ENCODE measurements at places on chromosomes 3 and 15.
A peak's percentile ranks its signal among the peaks of the same experiment; 100 is the strongest.

DNA sequence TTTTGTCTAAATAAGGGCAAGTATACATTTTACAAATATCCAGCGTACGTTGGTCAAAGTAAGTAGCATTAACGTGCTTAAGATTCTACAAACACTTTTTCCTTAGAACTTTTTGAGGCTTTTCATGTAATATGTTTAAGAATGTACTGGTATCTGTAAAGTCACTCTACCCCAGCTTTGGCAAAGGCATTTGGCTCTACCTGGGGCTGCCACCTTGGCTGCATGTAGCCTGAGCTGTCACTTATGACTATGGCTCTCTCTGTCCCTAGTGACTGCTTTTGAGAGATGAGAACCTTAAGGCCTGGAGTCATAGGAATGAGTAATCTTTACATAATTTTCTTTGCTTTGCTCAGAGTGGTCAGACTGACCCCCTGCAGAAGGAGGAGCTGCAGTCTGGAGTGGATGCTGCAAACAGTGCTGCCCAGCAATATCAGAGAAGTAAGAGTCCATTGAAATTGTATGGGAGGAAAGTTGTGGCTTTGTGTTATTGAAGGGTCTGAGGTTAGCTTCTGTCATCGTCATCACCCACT is 61.2 kb downstream of the IQGAP1 start:
- DNase-seq = no peak

GRCh38 chr3:44885618-44886017 is 11.2 kb downstream of the TGM4 start:
- DNase-seq = no peak

DNA sequence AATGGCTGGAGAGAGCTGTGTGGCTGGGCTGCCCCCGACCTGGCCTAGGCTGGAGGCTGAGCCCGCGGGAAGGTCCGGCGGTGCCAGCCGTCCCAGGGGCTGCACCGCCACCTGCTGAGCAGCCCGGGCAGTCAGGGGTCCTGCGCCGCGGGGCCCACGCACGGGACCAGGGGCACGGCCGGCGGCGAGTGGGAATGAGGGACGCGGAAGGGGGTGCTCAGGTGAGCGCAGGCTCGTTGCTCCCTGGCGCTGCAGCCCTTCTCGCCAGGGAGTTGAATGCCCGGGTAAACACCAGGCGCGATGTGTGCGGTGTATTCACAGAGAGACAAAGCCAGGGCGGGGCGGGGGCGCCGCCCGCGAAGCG is 666 bp upstream of the SEMA3F start:
- no peak for DNase-seq

DNA sequence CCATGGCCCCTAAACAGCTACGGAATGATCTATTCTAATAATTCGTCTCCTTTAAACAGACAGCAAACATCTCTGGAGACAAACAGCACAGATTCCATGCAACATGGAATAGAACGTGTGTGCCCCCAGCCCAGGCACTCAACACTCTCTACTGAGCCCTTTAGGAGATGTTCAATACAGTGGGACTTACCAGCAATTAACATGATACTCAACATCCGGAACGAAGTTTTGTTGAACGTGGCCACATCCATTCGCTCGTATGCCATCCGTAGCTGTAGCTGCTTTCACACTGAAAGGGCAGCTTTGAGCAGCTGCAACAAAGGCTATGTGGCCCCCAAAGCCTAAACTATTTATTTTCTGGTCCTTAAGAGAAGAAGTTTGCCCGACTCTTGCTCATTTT is 3.5 kb downstream of the ADAMTS17 start:
- no peak for DNase-seq

GRCh38 chr3:55559500-55560423 is 72.7 kb upstream of the WNT5A start:
- DNase-seq = no peak

- DNase-seq = no peak
These were observed 7.3 kb downstream of the PRR23E start for GRCh38 chr3:127200086-127200691.

DNA sequence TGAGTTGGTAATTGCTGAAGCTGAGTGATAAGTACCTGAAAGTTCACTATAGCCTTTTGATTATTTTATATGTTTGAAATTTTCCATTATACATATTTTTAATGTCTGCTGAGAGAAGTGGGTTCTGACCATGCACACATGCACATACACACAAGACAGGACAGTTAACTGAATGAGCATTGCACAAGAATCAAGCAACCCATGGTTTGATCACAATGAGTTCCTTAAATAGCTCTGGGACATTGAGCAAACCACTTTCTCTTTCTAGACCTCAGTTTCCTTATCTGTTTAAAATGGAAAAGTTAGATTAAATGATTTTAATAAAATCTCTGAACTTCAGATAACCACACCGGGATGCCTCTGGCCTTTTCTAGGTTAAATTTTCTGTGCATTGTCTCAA is 26.7 kb downstream of the SNTN start:
- no peak for DNase-seq

DNA sequence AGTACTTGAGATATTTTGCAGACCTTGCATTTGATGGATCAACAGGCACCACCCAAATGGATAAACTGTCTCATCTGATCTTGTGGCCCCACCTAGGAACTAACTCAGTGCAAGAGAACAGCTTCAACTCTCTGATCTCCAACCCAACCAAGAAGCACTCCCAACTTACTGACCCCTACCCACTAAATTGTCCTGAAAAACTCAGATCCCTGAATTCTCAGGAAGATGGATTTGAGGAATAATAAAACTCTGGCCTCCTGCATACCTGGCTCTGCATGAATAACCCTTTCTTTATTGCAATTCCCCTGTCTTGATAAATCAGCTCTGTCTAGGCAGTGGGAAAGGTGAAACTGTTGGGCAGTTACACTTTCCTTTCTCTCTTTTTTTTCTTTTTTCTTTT is 247.9 kb downstream of the ZPLD1 start:
- no peak for DNase-seq

DNA sequence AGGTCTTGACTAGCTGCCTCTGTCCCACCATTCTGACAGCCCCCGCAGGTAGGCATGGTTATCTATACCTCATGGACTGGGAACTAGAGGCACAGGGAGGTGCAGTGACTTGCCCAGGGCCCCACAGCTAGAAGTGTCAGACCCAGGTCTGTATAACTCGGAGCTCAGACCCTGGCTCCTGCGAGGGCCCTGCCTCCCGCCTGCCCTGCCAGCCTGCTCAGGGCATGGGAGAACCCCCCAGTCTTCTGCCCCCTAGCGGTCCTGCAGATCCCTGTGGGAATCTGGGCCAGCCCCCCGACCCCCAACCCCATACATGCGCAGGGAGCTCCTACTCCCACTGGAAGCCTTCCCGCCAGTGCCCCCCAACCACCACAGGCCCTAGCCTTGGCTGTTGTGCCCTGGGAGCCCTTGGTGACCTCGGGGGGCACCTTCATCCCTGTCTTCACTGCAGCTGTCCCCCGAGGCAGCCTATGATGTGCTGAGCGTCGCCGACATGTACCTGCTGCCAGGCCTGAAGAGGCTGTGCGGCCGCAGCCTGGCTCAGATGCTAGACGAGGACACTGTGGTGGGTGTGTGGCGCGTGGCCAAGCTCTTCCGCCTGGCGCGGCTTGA is 6.9 kb downstream of the ABTB1 start:
- no peak for DNase-seq

DNA sequence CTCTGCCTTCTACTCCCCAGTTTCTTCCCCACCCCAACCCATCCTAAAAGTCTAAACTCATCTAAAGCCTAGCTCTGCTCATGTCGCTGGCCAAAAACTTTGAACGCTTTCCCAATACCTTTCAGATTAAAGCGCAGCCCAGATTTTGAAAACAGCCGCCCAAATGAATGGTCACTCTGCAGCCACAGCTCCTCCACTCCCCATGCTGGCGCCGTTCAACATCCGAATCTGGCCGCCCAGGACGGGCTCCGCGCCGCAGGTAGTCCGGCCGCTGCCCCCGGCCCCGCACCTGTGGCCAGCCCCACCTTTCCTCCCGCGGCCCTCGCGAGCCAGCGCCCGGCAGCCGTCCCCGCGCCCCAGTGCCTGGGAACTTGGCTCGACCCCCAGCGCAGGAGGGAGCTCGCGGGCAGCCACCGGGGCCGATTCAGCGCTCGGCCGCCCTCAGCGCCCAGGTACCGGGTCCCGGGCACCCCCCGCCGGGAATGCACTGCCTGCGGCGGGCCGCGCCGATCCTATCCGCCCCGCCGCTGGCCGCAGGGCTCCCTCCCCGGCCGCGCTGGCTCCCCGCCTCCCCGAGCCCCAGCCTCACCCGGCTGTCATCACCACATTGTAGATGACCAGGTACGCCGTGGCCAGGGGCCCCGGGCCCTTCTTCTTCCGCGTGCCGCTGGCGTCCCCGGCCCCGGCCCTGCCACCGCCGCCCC is 417 bp downstream of the HACD2 start:
- peak; percentile 16 for DNase-seq

- no peak for DNase-seq
These were observed 4.5 kb upstream of the PRKAR2A start for GRCh38 chr3:48852151-48852550.

DNA sequence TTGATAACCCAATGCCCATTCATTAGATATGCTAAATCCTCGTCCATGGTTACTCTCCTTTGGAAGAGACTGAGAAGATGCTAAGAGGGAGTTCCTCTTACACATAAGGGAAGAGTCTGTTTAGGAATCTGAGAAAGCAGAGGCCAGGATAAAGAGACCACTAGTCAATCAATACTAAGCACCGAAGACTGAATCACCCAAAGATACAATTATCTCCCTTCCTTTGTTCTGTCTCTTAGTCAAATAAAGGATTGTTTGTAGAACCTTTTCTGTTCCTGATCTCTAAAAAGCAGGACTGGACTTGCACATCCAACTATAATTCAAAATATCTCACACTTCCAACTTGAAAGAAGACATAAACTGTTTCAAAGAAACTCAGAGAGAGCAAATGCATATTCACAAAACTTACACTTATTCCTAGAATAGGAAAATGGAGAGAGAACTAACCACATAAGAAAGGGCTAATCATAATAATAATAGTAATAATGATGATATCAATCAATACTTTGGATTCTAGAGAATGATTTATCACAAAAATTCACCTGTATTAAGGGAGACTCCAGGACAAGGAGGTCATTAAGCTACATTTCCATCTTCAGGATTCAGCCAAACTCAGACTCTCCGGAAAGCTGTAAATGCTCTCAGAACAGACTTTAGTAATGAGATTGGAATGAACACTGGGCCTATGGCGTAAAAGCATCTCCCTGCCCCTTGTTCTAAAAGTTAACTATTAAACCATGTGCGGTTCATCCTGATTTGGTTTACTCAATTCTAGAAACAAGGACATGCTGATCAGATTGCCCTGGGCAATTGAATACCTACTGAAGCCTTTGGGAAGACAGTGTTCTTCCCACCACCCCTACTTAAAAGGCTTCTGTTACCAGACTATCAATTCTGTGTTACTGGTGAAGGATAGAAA is 401.5 kb downstream of the ZBTB20 start:
- DNase-seq = no peak

- DNase-seq = no peak
These were observed 90.2 kb downstream of the ARNT2 start for GRCh38 chr15:80494351-80494751.

- no peak for DNase-seq
These were observed 15.5 kb downstream of the ZDHHC3 start for GRCh38 chr3:44960387-44961026.

- DNase-seq = no peak
These were observed 93.7 kb downstream of the CACNA1D start for GRCh38 chr3:53588122-53588521.

GRCh38 chr3:144463911-144464310 is 492.3 kb downstream of the DIPK2A start:
- DNase-seq = no peak

- DNase-seq = no peak
These were observed 102.1 kb downstream of the LINGO1 start for GRCh38 chr15:77530576-77530975.

- DNase-seq = no peak
These were observed 1.9 kb downstream of the RUBCN start for GRCh38 chr3:197734667-197735318.

DNA sequence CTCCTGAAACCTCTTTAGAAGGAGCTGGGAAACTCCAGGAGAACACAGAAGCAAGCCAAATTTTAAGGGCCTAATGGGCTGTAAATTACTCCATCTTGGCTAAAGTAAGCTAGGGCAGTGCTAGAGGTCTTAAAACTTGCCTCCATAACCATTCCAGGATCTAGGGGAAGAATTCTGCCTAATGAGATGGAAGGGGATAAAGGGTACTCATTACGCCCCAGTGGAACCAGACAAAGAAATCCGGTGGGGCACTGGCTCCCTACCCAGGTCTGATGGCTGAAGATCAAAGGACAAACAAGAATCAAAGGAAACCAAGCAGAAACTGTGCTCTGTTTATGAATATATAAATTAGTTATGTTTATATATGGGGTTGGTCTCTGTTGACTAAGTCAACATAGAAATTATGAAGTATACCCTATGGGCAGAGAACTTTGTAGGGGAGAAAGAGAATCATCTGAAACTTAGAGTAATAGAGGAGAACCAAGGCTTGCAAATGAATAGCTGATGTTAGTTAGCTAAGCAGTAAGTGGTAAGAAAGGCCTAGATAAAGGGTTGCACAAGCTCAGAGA is 57.8 kb downstream of the NCEH1 start:
- no peak for DNase-seq

- no peak for DNase-seq
These were observed 4.9 kb upstream of the PCYT1A start for GRCh38 chr3:196292286-196292923.

DNA sequence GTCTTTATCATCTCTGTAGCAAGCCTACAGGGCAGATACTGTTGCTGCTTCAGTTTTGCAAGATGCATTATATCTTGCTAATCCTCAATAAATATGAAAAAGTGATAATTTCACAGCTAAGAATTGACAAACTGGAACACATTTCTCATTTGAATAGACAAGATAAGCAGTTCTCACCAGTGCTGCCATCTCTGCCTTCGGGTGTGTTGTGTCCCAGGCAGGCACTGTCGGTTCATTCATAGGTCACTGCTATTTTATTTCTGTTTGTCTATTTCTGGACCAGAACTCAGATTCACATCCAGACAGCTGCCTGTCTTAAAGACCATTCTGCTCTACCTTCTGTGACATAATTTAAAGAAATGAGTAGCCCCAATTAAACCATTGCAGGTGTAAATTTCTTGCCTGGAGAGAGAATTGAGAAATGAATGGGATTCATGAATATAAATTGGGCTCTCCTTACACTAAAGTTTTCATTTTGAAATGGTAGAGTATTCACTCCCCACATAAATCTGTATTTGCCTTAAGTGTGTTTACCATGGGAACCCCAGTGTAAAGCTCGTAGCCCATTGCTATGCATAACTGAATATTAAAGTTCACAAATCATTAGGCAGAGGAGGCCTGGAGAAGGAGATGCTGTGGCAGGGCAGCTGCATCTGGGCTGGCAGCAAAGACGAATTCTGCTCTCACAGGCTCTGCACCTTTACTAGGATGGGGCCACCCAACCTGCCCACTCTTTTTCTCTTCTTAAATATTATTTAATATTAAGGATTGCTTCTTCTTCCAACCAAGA is 149.9 kb downstream of the ARPP21 start:
- no peak for DNase-seq

GRCh38 chr15:90862964-90863778 is 5.2 kb upstream of the FURIN start:
- DNase-seq = no peak

DNA sequence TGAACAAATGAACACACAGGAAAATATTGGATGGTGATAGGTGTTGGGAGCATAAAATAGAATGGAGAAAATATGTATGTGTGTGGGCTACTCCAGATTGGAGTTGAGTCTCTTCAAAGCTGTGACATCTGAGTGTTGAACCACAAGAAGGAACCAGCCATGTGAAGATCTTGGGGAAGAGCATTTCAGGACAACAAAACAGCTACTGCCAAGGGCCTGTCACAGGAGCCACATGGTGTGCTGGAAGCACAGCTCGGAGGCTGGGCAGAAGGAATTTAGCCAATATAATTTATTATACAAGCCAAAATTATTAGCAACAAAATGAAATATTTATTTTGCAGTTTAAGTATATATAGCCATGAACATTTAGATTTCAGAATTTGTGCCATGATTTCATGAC is 108.3 kb upstream of the FGF7 start:
- DNase-seq = no peak
